ENCODE measurements at places on chromosomes 1 and 21.
A peak's percentile ranks its signal among the peaks of the same experiment; 100 is the strongest.

DNA sequence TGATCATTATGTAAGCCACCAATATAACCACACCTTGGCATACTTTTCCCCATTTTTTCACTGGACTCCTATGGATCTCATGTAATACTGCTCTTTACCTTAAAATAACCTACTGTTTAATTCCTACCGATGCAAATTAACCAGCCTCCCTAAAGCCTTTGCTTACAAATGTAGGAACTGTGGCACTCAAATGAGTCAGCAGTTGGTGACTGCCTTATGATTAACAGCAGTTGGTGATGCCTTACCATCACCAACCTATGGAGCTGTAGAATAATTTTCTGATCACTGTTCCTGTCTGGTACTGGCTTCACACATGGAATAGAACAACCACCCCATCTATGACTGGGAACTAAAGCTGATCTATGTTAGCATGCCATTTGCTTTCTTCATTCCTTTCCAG, 7.8 kb upstream of the NUDT17 start:
- no peak for DNase-seq

DNA sequence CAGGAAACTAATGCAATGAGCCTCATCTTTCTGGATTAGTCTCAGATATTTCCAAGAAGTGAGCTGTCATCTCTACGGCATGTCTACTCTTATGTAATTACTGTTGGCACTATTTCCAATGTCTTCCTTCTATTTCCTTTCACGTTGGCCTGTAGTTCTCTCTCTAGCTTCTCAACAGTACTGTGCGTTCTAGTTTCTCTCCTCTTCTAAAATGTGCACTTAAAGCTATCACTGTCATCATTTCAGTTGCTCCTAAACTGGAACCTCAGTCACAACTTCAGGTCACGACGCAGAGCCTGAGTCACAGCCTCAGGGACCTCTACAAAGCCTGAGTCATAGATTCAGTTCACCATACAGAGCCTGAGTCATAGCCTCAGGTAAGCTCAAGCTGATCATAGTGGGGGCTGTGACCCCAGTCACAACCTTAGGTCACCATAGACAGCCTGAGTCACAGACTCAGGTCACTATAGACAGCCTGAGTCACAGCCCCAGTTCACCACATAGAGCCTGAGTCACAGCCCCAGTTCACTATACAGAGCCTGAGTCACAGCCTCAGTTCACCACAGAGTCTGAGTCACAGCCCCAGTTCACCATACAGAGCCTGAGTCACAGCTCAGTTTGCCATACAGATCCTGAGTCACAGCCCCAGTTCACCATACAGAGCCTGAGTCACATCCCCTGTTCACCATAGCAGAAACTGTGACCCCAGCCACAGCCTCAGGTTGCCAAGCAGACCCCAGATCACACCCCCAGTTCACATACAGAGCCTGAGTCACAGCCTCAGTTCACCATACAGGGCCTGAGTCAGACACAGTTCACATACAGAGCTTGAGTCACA, 13.0 kb downstream of the WNT9A start:
- peak; percentile 60 for DNase-seq

DNA sequence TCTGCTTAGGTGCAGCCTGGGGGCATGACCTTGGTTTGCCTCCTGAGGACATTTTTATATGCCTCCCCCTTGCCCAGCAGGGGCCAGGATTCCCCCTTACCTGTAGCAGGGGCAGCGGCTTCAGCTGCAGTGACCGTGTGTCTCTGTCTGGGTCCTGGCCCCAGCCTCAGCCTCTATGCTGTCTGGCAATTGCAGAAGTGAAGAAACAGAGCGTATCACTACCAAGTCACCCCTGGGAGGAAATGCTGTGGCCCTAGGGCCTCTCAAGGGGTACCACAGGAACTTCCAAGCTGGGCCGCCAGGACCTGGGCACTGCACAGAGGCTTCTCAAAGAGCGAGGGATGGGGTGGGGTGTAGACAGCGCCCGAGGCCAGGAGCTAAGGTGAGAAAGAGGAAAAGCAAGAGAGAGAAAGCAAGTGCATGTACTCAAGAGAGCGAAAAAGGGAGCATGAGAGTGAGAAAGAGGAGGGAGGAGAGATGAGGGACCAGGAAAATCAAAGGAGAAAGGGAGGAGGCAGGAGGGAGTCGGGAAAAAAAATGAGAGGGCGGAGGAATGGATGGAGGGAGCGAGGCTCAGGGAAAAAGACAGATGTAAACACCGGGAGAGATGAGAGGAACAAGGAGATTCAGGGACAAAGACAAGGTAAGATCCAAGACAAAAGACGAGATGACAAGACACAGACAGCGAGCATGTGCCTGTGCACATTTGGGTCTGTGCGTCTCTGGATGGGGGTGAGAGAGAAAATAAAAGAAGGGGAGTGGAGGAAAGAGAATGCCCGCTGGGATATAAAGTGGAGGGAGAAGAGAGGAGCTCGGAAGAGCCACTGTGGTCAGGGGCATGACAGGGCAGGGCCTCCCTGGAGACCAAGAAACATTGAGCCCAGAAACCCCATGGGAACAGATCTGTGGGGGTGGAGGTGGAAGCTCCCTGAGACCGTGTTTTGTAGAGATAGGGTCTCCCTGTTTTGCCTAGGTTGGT, at the start of gene PTAFR:
Gene PTAFR (minus strand): TSS at position 199 of the 979 bp plus-strand sequence. CDS start 25,669 bp downstream, outside the sequence.
- DNase-seq, result no peak

- DNase-seq, result no peak
Measured at GRCh38 chr1:61873994-61874393, 131.7 kb downstream of the PATJ start.

GRCh38 chr21:45578176-45578801, 36.0 kb upstream of the SLC19A1 start:
- DNase-seq, result no peak

GRCh38 chr1:77543822-77544448, 138.5 kb downstream of the ZZZ3 start:
- no peak for DNase-seq

DNA sequence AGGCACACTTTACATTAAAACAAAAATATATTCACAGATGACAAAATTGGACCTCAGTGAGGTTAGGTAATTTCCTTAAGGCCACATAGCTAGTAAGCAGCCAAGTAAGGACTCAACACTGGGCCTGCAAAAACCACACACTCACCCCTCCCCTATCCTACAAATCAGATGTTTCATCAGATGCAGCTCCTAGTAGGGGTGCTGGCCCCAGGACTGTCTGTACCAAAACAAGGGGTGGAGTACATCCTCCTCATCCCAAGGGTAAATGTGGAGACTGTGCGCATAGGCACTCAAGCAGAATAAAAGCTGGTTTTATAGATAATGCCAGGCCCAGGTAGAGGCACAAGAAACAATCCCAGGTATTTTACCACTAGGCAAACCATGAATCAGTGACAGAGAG, 25.7 kb downstream of the URB1 start:
- no peak for DNase-seq

DNA sequence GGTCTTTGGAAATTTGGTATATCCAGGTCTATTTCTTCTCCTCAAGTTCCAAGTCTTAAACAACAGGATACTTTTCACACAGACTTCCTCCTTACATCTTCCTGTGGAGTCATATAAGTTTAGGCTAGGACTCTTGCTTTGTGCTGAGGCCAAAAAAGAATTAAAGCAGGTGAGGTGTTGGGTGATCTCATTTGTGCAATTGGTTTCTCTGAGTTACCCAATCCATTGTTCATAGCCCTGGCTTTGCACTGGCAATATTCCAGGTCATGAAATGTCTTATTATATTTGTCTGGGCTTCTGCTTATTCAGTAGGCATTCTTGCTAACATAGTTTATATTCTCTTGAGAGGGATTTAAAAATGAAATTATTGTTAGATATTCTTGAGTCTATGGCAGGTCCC, 14.1 kb upstream of the KIAA0040 start:
- DNase-seq, result no peak

DNA sequence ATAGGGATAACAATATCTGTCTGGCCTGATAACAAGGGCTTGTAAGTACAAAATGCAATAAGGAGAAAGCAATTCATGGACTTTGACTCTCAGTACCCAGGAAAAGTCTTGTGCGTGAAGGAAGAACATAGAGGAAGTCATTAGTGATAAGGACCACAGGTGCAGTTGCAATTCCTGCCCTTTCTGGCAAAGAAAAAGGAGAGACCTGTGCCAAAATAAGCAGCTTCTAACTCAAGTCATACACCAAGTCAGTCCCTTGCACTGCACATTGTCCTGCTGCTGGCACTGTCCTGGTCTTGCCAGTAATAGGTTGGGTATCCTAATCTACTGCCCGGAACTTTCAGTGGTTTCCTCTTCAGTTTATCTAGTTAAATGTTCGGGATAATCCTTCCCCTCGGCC, 14.8 kb upstream of the SOD1 start:
- DNase-seq, result no peak

DNA sequence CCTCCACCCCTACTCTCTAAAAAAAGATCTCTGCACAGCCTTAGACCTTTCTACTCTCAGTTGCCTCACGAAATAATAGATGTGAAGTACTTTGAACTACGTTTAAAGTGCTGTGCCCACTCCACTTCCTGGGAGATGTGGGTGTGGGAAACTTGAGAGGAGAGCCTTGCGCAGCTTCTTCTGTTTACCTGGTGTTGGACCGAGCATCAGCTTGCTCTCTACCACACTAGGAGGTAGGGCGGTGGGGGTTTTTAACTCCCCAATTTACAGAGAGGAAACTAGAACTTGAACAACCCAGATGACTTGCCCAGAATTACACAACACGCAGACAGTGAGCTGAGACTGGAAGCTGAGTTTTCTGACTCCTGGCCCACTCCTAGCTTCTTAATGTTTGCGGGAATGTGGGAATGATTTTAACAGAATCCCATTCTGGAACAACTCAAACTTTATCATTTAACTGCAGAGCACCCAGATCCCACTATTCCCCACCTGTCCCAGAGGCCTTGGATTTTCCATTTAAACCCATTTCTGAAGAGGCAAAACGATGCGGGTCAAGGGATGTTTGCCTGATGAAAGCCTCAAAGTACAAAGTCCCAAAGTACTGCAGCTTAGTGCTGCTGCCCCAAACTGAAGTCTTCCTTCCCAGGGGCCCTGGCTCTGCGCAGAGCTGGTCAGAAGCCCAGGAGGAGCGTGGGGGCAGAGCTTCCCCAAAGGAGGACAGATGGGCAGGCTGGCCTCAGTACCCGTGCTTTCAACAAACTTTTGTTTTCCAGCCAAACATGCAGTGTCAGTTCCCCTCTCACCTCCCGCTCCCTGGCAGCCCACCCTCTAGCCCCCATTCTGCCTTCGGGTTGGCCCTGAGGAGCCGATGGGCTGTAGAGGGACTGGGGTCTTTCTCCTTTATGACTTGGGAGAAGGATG, 19.0 kb downstream of the BTG2 start:
- no peak for DNase-seq

- no peak for DNase-seq
Measured at GRCh38 chr1:21902026-21903012, 34.8 kb downstream of the HSPG2 start.

DNA sequence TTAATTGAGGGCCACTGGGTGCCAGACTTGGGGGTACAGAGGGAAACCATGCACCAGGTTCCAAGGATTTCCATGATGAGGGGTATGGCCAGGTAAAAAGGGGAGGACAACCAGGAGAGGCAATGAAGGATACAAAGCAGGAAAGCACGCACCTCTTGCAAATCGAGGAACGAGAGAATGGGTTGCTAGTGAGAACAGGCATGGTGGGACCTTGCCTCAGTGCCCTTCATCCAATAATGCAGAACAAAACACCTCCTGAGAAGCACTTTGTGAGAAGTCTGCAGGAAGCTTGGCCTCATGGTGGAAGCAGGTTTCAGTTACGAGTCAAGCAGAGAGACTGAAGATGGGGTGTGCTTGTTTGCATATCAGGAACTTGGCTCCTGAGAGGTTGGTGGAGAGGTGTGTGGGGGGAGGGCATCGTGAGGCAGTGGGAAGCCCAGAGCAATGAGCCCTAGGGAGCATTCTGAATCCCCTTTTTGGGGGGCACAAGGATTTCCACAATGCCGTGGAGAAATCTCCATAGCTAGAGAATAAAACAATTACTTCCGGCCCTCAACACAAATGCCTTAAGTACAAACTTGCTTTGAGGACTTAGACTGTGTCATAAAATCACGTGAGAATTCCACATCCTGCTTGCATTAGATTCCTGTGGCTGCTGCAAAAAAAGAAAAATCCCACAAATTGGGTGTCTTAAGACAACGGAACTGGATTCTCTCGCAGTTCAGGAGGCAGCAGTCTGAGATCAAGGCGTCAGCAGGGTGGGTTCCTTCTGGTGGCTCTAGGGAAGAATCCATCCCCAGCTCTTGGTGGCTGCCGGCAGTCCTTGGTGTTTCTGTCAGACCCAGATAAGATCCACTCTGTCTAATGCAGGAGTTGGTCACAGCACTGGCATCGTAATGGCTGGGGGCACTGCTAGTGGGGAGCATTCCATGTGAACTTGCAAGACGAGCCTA, 54.9 kb upstream of the BACE2 start:
- DNase-seq, result no peak

DNA sequence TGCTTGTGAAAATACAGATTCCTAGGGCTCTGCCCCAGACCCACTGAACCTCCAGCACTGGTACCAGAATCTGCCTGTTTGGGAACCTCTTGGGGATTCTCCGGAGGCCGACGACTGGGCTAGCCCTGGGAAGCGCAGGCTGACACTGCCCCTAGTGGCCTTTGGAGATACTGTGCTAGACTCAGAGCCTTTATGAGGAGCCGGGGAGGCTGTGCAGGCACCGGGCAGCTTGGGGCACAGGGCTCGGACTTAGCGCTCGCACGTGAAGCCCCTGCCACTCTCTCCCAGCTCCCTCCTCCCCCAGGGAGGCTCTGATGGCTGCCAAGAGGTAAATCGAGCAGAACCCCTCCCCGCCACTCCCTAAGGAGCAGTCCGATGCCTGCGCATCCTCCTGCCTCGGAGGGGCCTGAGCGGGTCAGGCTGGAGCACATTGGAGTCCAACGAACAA, 144.6 kb upstream of the TNR start:
- DNase-seq, result peak; percentile 7

- no peak for DNase-seq
Measured at GRCh38 chr1:212040629-212041412, 5.3 kb downstream of the DTL start.

DNA sequence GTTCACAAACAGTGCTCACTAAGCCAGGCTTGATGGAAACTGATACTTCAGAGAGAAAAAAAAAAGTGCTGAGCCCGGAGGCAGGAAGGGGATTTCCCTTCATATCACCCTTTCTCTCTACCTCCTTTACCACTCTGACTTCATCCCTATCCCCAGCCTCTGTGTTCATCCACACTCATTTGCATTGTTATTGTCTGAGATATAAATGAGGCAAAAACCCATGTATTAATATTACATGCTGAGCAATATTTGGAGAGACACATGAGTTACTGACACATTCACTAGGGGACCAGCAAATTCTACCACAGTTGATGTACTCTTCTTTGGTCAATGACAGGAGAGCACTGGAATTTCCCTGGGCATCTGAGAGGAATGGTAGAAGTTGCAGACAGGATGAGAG, 175.8 kb downstream of the TNFSF18 start:
- no peak for DNase-seq

Measured in stimulated activated CD8-positive, alpha-beta memory T cell treated with anti-CD3 and anti-CD28 coated beads, Interleukin-15, amount 100 ng/mL, for 48 hours (primary cell).